ENCODE measurements at places on chromosomes 7 and 10.

DNA sequence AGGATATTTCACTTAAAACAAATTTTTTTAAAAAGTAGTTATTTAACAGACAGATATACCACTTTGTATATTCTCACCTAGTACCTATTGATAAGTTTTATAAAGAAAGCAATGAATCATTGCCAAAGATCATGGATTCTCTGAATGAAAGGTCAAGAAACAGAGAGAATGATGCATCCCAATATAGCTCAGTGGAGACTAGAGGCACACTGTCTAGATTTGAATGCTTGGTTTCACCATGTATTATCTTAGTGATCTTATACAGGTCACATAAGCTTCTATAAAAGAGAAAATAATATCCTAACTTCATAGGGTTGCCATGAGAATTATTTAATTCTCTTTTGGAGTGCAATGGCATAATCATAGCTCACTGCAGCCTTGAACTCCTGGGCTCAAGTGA lies 87.0 kb upstream of the LRRN3 start:
- DNase-seq: no peak

DNA sequence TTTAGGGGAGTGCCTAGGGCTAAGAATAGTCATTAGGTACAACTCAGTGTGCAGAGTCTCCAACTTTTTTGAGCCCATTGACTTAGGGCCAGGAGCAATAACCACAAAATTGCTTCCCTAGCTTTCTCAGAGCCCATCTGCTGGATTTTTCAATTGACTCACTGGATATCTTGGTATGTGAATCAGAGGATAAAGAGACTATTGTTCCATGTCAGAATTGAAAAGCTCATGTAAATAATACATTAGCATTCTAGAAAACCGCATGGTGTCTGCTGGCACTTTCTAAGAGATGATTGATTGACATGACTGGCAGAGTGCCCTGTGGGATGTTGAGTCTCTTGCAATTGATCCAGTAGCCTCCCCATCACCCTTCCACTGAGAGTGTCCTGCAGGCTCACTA lies 246.2 kb downstream of the CCDC7 start:
- DNase-seq: no peak

DNA sequence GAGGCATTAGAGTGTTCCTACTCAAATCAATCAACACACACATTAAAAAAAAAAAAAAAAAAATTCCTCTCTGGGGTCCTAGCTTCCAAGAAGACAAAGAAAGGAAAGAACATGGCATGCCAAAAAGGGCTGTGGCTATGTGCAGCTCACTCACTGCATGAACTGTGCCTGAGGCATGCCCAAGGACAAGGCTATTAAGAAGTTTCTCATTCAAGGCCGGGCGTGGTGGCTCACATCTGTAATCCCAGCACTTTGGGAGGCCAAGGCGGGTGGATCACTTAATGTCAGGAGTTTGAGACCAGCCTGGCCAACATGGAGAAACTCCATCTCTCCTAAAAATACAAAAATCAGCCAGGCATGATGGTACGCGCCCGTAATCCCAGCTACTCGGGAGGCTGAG lies 41.9 kb upstream of the PPP3CB start:
- no peak for DNase-seq

GRCh38 chr10:121527690-121528089 lies 70.6 kb downstream of the FGFR2 start:
- DNase-seq: no peak

GRCh38 chr7:139321071-139321745 lies 19.9 kb upstream of the FMC1 start:
- DNase-seq: peak; percentile 25

- DNase-seq: no peak
Observed at GRCh38 chr10:104043185-104043830, 42.4 kb downstream of the COL17A1 start.

All from iPS DF 19.7 (cell line).